ENCODE measurements at places on chromosomes 13 and 19.

DNA sequence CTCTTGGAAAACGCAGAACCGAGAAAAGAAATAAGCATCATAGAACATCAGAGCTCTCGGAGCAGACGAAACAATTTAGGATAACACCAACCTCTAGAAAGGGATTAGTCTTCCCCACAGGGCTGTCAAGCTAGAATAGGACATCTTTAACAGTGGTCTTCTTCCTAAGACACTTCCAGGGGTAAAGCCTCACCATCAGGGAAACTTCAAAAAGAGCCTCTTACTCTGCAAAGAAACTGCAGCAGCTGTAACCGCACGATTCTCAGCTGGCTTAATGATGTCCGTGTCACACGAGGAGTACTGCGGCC, 642 bp downstream of the ZNF571 start:
- DNase-seq = no peak

GRCh38 chr19:55283548-55284377, at the start of gene BRSK1:
Gene BRSK1, plus strand, starts transcription at chr19:55283997. Its CDS starts 446 bp downstream, at chr19:55284443.
- no peak for DNase-seq

GRCh38 chr13:85298387-85298924, 500.8 kb downstream of the SLITRK6 start:
- DNase-seq = no peak

GRCh38 chr13:29704648-29705047, 109.2 kb upstream of the SLC7A1 start:
- no peak for DNase-seq

GRCh38 chr19:14525729-14526128, 3.7 kb upstream of the TECR start:
- DNase-seq = no peak

DNA sequence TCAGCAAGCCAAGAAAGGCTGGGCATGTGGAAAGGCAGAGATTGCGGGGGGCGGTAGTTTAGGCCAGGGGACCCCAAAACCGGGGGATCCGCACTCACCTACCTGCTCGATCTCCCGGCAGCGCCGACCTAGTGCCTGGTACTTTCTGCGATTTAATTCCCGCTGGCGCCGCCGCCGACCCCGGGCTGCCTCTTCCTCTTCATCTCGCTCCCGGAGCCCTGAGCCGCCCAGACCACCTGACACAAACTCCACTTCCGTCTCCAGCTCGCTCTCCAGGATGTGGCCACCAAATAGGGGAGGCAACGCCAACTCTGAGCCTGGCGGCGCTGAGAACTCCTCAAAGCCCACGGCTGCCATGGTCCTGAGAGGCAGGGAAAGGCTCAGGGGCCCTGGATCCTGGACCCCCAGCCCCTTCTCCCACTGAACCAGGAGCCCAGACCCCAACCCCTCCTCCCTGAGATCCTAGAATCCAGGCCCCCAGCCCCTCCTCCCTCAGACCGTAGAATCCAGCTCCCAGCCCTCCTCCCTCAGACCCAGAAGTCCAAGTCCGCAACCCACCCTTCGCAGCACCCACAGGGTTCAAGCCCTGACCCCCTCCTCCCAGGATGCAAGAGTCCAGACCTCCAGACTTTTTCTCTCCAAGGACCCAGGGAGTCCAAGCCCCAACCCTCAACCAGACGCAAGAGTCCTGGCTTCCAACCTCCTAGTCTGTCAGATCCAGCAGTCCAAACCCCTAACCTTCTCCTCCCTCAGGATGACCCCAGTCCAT, 933 bp downstream of the TFPT start:
- no peak for DNase-seq

GRCh38 chr19:39262496-39262895, 5.7 kb upstream of the IFNL2 start:
- DNase-seq = no peak

DNA sequence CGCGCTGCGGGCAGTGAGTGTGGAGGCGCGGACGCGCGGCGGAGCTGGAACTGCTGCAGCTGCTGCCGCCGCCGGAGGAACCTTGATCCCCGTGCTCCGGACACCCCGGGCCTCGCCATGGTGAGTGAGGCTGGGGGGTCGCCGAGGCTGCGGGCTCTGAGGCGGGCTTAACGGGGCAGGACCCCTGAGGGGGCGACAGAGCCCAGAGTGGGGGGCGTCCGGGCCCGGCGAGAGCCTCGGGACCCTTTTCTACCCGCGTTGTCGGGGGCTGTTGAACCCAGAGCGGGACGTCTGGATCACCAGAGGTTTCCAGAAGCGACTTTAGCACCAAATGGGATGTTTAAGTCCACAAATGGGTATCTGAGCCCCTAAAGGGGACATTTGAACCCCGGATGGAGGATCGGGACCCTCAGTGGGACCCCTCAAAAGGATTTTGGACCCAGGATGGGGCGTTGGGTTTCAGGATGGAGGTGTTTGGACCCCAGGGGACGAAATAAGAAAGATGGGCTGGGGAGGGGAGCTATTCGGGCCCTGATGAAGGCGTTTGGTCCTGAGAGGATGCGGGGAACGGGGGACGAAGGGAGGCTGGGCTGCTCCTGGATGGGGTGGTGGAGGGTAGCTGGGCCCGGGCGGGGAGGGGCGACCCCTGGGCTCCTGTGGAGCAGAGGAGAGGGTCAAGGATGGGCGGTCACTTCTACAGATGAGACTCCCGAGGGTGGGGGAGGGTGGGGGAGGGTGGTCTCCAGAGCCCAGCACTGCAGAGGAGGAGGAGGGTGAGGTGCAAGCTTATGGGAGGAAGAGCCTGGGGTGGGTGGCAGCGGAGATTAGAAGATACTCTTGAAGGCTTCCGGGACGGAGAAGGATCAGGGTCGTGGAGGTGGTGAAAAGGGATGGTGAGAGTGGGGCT, at the start of gene CALM3:
TSS of gene CALM3 (plus strand) at position 13 of the 907 bp plus-strand sequence. CDS start at position 118, 105 bp downstream.
- no peak for DNase-seq

- no peak for DNase-seq
These were observed 15.9 kb downstream of the KANK2 start for GRCh38 chr19:11181488-11181887.

DNA sequence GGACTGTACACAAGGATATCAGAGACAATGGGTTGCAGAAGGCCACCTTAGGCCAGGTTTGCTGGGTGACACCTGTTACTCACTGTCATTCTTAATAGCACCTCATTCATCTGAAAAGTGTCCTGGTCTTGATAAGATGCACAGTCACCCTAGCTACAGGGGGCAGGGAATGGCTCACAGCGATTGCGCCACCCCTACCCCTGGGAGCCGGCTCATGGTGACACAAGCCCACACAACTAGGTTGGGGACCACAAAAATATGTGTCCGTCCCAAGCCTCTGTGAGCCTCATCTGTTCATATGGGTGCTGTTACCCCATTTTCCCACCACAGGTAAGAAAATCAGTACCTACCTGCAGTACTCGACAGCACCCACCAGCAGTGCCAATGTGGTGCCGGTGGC, 23.4 kb downstream of the MED26 start:
- DNase-seq = no peak

GRCh38 chr19:13959962-13960862, 7.9 kb downstream of the DCAF15 start:
- DNase-seq = no peak

GRCh38 chr13:84640691-84641090, 758.4 kb upstream of the SLITRK1 start:
- DNase-seq = no peak

GRCh38 chr13:40342461-40342860, 324.0 kb downstream of the FOXO1 start:
- no peak for DNase-seq

GRCh38 chr13:31049833-31050232, 111.9 kb downstream of the HSPH1 start:
- DNase-seq = no peak

DNA sequence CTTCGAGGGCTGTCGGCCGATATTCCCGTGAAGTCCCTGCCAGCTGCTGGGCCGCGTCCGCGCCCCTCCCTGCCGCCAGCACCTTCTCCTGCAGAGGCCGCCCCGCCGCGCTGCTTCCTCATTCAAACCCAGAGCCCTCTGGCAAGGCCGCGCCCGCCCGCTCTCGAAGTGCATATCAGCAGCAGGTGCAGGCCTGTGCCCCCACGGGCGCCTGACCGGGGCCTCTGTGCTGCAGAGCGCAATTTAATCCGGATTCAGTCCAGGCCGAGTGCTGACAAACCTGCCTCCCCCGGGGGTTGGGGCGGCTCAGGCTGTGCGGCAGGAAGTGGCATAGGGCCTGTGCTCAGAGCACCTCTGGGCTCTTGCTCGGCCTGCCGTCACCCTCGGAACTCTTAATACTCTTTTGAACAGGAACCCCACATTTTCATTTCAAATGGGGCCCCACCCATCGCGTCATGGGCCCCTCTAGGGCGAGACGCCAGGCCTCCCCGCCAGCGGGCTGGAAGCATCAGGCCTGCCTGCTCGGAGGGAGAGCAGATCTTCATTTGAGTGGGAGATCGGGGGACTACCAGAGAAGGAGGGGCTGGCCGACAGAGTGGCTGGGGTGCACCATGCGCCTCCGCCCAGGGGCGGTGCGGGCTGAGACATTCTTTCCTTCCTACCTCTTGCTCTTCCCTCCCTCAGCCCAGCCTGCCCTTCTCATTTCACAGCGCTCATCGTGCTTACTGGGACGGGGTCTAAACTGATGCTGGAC, 125.7 kb downstream of the TNFRSF19 start:
- no peak for DNase-seq

DNA sequence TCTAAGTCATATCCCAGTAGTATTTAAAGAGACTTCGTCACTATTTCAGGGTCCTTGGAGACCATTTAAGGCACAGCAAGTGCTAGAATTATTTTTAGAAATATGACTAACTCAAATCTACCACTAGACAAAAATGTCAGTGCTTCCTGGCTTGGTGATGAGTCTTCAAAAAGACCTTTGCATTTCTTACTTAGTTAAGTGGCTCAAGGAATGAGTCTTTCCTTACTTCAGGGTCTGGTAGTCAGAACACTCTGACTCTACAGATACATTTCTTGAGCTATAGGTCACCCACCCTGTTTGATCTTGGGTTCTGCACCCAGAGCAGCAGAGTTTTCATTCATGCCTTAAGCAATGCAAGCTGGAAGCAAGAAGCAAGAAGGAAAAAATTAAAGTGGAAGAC, 191.0 kb upstream of the HTR2A start:
- no peak for DNase-seq

DNA sequence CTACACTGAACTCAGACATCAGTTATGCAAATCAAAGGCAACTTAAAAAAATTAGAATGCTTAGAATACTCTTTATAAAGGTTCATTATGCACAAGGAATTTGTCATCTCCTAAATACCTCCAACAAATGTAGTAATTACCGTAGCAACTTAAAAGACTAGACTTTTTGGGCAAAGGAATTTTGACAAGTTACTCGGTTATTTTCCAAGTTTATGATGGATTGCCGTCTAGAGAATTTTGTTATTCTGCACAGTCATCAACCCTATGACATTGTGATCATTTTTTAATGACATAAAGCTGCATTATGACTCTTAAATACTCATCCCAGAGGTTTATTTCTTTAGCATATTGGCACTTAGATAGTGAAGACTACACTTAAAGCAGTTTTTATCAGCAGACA, 71.9 kb downstream of the TRPC4 start:
- DNase-seq = no peak

- DNase-seq = no peak
These were observed 101.4 kb downstream of the STK24 start for GRCh38 chr13:98475522-98475921.

DNA sequence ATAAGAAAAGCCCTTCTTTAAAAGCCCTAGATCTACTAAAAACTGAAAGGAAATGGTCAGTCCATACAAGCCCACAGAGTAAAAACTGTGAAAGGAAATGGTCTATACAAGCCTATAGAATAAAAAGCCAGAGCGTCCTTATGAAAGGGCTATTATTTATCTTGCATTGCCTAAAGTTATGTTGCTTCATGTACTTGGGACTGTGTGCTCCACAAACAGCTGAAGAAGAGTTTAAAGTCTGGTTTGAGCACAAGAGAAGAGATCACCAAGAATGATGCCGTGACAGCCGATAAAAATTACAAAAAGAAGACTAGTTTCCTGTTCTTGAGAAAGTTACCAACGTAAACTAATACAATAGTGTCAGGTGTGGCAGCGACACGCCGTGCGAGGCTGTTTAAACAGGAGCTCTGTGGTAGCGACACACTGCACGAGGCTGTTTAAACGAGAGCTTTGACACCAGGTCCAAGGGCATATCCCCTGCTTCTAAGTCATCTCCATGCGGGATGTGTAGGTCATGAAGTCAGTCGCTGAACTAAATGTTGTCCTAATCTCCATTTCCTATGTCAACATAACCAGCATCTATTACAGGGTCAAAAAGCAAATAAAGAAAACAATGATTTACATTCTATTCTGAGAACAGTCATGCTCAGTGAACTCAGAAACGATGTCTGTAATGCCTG, 24.9 kb downstream of the PCID2 start:
- no peak for DNase-seq

GRCh38 chr19:38298821-38299680, 5.0 kb upstream of the C19orf33 start:
- DNase-seq = no peak

DNA sequence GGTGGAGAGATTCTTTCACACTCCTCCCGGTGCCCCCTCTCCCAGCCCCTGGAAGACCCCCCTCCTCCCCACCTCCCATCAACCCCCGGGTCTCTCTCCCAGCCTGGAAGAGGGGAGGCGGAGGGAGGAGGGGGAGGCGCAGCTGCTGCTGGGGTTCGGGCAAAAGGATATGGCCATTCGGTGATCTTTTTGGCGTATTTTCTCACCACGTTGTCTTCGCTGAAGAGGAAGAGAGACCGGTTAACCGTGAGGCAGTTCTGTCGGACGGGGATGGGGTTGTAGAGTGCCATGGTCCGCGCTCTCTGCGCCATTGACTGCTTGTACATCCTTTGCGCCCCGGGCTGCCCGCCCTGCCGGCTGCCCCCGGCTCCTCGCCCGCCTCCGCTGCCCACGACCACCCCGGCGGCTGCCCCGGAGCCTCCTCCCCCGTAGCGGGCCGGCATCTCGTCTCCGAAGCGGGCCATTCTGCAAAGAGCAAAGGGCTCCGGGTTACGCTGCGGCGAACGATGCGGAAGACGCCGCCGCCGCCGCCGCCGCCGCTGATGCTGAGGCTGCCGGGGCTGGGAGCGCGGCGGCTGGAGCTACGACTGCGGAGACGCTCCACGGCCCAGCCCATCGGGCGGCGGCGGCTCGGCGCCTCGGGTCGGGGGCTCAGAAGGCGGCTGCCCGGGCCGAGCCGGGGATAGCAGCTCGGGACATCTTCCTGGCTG, 363 bp downstream of the CACNA1A start:
- DNase-seq = no peak

- no peak for DNase-seq
These were observed 397.6 kb downstream of the LIG4 start for GRCh38 chr13:107817647-107818287.

DNA sequence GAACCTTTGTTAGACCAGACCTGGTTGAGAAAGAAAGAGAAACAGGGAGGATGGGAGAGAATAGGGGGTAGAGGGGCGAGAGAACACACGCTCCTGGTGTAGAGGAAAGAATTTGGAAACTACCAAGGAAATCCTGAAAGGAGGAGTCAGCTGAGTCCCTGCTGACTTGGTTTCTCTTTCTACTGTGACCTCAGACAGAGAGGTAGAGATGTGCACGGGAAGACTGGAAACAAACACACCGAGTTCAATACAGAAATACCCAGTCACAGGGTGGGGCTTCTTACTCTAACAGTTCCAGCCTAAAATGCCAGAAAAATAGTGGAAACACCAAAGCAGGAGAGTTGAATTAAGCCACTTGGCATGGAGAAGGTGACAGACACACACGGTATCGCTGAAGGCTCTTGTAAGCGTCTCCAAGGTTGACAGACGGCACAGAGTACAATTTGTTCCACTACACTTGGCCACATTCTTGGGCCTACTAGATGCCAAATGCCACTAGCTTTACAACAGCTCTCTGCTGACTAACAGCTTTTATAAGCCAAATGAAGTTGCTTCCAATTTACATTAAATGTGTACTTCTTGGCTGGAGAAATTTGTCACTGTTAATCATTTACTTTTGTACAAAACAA, 28.1 kb downstream of the LATS2 start:
- no peak for DNase-seq
